ENCODE measurements at places on chromosomes 6 and 20. TPM values are rescaled to one million over a fixed set of nuclear protein-coding genes. Genes with fewer than 3 reads are reported as not detected.
A peak's percentile ranks its signal among the peaks of the same experiment; 100 is the strongest.

DNA sequence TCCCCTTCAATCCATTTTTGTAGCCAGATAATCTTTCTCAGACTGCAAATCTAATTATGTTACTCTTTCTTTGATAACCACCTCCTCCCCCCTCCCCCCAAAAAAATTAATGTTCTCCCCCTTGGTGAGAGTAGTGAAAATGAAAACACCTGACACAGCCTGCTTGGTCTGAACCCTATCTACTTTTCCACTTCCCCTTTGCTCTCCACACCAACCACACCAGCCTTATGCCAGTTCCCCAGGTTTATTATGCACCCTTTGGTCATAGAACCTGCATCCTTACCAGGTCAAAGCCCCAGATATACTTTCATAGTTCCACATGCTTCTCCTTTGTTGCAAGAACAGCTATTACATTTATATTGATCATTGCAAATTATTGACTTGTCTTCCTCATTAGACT, 19.4 kb downstream of the PFDN4 start:
- DNase-seq, result no peak

DNA sequence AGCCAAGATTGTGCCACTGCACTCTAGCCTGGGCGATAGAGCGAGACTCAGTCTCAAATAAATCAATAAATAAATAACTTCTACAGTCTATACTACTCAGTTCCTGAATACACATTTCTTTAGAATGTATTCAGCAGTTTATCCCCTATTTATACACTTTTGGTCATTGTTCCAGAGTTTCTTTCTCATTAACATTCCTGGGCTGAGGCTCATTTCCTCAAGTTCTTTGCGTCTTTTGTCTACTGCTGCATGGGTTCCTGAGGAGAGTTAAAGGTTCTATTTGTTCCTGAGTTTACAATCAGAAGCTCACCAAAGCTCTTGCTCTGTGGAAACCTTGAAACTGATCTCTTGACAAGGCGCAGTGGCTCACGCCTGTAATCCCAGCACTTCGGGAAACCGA, 37.7 kb upstream of the SASH1 start:
- DNase-seq, result no peak

- DNase-seq, result no peak
These were observed 53.8 kb downstream of the PCNA start for GRCh38 chr20:5065879-5066383.

DNA sequence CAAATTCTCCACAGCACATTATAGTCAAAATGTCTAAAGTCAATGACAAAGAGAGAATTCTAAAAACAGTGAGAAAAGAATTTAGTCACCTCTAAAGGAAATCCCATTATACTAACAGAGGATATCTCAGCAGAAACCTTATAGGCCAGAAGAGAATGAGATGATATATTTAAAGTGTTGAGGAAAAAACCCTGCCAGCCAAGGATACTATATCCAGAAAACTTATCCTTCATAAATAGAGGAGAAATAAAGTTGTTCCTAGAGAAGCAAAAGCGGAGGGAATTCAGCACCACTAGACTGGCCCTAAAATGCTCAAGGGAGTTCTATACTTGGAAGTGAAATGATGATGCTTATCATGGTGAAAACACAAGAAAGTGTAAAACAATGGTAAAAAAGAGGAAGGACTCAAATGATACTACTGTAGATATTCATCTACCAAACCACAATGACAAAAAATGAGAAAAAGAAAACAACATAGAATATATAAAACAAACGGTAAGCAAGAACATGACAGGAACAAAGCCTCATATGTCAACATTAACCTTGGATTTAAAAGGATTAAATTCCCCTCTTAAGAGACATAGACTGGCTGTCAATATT, 16.7 kb downstream of the GPRC6A start:
- DNase-seq, result no peak

DNA sequence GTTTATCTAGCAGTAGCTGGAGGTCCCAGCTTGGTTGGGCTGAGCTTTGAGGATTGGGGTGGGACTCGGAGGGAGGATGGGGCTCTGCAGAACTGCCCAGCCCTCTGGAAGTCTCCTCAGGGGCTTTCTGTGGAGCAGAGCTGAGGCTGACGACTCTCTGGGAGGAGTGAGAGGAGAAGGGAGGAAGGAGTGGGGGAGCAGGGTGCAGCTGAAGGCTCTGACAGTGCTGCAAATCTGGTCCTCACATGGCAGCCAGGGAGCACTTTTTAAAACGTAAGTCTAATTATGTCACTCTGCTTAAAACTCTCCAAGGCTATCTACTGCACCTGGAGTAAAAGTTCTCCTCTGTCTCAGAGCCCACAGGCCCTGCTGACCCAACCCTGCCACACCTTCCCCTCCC, 32.4 kb downstream of the GRM4 start:
- no peak for DNase-seq

- DNase-seq, result no peak
These were observed 112.1 kb downstream of the EPM2A start for GRCh38 chr6:145623231-145623630.

DNA sequence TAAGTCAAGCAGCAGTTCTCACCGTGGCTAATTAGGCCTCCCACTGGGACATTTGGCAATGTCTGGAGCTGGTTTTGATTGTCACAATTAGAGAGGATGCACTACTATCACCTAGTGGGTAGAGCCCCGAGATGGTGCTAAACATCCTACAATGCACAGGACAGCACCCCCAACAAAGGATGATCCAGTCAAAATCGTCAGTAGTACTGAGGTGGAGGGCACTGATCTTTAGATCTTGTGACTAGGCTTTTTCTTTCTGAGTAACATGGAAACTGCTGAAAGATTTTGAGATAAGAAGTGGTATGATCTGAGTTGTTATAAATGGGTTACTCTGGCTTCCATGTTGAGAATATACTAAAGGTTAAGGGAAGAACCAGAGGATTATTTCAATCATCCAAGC, 12.0 kb downstream of the UBD start:
- no peak for DNase-seq

GRCh38 chr6:45577836-45578504, 200.2 kb upstream of the SUPT3H start:
- DNase-seq, result no peak

DNA sequence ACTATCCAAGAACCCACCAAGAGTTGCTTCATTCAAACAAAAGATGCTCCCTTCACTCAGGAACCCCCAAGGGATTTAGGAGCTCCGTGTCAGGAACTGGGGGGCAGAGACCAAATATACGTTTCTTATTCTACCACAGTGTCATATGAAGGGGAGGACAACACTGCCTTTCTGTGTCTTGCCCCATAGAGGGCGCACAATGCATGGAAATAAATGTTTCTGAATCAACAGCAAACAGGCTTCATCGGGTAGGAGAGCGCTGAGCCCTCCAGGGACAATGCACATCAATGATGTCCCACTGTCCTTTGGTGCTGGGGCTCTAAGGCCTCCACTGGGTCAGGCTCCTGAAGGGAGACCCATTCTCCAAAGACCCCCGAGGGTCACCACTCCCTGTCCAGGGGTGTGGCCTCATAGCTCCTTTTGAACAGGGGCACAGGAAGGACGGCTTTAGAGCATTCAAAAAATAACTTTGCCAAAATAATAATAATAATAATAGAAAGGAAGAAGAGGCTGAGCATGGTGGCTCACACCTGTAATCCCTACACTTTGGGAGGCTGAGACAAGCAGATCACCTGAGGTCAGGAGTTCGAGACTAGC, 31.1 kb downstream of the PLG start:
- DNase-seq, result peak; percentile 28

- no peak for DNase-seq
These were observed 53.8 kb upstream of the SUPT3H start for GRCh38 chr6:45431317-45432065.

DNA sequence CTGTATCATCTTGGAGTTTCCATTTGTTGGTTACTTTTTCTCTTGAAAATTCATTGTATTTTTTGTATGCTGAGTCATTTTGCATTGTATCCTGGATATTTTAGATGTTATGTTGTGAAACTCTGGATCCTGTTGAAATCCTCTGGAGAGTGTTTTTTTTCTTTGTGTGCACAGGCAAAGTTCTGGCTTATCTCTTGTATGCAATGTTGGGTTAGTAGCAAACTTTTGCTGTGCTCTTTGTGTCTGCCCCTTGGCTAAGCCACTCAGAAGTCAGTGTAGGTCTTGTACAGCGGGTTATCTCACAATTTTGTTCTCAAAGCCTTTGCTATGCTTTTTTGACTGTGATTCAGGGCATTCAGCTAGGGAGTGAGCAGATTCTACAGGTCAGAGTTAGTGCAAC, 29.1 kb upstream of the LMBRD1 start:
- no peak for DNase-seq

- DNase-seq, result no peak
These were observed 34.7 kb upstream of the KCNB1 start for GRCh38 chr20:49516916-49517804.

- no peak for DNase-seq
These were observed 21.7 kb upstream of the GMNN start for GRCh38 chr6:24752917-24753492.

DNA sequence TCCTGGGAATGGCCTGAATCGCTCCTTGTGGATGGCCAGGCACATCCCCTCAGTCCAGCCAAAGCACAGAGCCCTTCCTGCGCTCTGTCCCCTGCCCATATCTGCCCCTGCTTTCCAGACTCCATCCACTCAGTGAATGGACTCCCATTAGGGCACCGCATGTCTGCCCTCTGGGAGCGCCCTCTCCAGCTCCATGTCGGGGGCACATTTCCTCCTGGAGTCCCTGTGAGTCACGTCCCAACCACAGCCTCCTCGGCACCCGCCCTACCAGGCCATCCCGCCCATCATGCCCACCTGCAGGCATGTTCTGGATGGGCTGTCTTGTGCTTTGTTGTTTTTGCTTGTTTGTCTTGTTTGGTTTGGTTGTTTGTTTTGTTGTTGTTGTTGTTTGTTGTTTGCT, 96.8 kb downstream of the PSMB1 start:
- DNase-seq, result no peak

- DNase-seq, result no peak
These were observed 113.7 kb downstream of the FAM217A start for GRCh38 chr6:3965071-3965718.

DNA sequence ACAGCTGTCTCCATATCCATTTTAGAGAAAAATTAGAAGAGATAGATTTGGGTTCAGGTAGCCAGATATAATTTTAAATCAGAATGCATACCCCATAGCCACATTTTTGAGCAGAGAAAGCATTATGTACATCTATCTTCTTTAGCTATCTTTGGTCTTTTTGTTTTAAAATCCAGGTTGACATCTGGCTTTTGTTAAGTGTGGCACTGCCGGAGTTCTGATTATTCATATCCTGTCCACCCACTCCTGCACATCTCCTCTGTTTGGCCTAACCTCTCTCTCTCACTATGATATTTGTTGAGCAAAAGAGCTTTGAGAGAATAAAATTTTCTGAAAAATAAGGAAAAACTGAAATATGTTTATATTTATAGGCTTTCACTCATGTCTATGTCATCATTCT, 189.7 kb downstream of the PACRG start:
- DNase-seq, result no peak

- DNase-seq, result no peak
These were observed 21.6 kb upstream of the CCN2 start for GRCh38 chr6:131972741-131973140.

DNA sequence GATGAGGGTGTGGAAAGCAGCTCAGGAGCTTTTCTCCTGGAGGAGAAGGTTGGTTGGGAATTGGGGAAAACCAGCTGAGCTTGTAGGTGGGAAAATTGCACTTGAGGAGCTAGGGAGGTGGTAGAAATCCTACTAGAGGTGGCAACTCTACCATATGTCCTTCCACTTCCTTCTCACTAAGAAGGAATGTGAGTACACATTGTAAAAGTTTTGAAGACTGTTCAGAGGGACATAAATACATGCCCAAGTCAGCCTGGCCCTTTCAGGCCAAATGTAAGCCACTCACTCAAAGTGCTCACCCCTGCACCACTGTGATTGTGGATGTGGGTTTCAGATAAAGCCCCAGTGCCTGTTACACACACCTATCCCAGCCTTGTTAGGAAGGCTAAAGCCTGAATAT, 290.5 kb upstream of the PLCB4 start:
- DNase-seq, result no peak

DNA sequence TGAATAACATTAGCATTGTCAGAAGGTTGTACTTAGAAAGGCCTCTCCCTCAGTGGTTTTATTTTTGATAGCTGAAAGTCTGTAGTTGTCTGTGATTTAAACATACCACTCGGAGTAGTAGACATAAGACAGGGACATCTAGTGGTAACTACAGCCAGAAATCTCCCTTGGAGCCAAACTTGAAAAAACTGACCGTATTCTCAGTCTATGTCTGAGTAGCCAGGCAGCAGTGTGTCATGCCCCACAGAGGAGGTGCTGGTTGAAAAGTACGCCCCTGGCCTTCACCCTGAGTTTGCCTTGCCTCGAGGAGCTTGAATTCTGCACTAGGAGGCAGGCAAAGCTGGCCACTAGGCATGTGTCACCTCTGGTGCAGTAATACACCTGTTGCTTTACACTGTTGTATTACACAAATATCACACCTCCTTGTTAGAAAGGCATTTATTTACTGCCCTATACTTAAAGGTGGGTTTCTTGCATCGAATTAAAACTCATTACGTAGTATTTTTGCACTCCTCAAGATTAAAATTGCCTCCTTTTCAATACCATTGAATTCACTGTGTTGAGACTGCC, 20.8 kb downstream of the ZBTB2 start:
- no peak for DNase-seq

Gene HAO1
- not detected for total RNA-seq

Gene ELOVL5
- 353 TPM for total RNA-seq

Gene C20orf141
- not detected for total RNA-seq

Gene HTR1B
- not detected for total RNA-seq

Gene HUS1B
- 6.1 TPM for total RNA-seq

Gene FAXC
- total RNA-seq, result 14.7 TPM

Gene ZFP57
- total RNA-seq, result 1.7 TPM

Gene DSP
- total RNA-seq, result 60.6 TPM

Gene PLCB1
- 26.3 TPM for total RNA-seq
